ENCODE measurements at places on chromosomes 7 and 10.

- DNase-seq, result peak; percentile 99
These were observed 61.4 kb upstream of the STEAP1B start for GRCh38 chr7:22561321-22561811.

DNA sequence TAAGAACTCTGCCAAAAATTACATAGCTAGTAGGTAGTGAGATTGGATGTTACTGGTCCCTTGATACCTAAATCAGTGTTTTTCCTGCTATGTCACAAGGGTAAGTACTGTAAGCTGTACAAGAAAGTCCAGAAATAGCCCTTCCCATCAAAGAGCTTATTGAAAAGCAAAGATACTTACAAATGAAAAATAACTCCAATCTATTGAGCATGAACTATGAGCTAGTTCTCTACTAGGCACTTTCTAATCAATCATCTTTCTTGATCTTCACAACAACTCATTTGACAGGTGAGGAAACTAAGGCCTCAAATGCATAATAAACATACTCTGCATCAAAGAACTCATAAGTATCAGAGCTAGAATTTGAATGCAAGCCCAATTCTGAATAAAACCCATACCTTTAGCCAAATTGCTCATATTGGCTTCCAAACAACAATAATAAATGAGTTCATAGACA is 249.8 kb upstream of the TCF7L2 start:
- DNase-seq, result no peak

DNA sequence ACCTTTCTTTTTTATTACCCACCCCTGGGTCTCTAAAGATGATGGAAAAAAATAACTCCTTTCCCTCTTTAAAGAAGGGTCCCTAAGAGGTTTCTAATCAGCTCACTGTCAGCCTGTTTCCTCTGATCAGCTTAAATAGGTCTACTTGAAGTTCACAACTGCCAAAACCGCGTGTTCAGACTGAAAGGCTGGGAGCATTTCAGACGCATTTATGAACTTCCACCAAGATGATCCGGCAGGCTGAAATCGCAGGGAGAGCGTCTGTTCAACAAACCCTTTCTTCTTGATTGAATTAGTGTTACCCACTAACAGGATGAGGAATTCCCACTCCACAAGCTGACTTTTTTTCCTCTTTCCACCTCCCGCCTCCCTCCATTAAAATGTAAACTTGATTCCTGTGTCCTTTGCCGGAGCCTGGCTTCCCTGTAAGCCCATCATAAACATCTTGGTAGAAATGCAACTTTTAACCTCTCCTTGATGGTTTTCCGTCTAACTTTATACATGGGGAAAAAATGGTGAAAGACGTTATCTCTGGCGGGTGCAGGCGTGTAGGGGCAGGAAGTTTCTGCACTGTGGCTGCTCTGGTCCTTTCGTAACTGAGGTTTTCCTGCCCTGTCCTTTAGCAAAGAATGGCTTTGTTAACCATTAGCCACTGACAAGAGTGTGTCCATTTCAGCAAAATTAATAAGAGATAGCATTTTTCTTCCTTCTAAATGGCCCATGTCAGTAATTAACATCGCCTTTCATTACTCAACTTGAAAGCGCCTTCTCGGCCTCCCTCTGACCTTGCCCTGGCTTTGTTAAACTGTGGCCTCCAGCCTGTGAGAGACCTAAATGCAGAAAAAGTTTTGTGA is 130.7 kb downstream of the BAMBI start:
- no peak for DNase-seq

DNA sequence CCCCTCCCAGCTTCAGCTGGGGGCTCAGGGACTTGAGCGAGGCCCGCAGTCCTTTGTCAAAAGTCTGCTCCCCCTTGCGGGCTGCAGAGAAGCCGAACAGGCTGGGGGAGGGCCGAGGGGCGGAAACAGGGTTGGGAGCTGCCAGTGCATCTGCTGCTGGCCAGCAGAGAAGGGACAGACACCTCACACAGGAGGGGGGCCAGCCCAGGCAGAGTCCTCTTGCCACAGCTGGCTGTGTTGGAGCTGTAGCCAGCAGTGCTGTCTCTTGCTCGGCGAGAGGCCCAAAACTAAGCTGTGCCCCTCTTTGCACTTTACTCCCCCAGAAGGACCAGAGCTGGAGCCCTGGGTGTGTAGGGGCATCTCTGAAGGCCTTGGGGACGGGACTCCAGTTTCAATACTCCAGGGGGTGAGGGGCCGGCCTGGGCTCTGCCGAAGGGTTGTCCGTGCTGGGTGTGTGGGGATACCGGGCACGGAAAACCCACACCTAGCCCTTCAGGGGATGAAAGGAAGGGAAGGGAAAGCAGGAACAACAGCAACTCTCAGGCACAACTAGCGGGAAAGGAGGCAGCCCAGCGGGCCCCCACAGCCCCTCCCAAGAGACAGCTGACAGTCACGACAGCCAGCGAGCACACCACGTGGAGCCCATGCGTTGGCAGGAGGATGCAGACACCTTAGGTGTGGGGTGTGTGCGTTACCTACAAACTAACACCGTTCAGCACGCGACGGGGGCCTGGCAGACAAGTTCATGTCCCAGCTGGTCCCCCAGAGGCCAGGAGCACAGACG is 17.8 kb downstream of the YKT6 start:
- DNase-seq, result peak; percentile 17

GRCh38 chr7:50793947-50794570 is 11.4 kb upstream of the GRB10 start:
- DNase-seq, result no peak

- no peak for DNase-seq
These were observed 74.4 kb upstream of the STK17A start for GRCh38 chr7:43508461-43508860.

DNA sequence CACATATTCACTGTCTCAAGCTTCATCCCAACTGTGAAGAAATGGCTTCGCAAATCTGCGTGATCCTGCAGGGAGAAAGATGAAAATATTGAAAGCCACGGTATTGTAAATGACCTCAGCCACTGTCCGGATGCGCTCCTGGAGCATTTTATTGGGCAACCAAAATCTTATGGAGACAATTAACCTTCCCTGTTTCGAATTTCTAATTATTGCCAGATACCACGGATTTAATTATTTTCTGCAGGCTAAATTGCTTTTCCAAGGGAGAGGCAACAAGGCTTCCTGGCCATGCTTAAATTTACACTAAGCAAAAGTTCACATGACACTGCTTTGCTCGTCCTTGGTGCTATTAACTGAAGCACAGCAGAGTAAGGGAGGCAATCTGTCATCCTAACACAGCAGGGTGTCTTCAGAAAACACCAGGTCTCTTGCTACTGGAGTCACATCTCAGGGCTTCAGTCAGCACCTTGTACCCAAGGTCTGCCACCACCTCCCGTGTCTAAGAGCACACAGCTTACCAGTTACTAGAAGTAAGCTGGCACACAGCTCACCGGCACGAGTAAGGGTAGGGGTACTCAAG is 162.2 kb downstream of the SFMBT2 start:
- DNase-seq, result no peak

DNA sequence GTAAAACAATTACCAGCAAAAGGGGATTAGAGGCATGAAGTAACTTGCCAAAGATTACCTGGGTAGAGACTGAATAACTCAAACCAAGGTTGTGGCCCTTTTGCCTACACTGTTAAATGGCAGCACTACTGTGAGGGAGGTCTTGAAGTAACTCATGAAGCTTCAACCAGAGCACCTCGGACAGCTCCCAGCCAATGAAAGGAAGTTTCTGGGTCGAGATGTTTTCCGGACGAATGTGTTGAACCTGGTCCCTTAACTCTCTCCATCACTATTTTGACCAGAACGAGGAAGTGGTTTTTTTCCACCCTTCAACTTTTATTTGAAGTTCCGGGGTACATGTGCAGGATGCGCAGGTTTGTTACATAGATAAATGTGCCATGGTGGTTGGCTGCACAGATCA is 133.6 kb upstream of the PRKCQ start:
- DNase-seq, result no peak

DNA sequence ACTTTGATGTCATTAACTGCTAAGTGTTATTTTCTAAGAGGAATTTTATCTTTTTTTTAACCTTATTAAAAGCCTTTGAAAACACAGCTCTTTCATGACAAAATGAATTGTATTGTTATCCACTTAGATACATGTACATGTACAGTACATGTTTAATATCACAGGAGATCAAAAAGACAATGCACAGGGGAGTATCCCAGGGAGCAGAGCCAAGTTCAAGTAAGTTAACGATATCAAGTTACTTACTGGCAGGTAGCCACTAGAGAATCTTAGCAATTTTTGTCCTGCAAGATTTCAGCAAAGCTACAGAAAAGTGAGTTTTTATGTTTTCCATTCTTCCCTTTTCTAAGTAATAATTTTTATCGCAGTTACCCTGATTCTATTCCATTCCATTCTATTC is 33.9 kb upstream of the ARL4A start:
- peak; percentile 37 for DNase-seq

- no peak for DNase-seq
These were observed 171.7 kb downstream of the CUX1 start for GRCh38 chr7:101989101-101989500.

DNA sequence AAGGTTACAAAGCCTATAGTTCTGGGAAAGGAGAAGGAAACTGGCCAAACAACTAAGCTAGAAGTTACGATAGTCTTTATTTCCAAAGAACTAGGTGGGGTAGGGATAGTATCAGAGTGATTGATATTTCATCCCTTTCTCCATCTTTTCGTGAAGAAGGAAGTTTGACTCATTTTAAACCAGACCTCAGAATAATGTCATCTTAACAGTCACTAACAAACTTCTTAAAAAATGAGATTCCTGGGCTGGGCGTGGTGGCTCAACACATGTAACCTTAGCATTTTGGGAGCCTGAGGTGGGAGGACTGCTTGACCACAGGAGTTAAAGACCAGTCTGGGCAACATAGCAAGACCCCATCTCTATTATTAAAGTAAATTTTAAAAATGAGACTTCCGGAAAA is 69.4 kb downstream of the ARL4A start:
- peak; percentile 51 for DNase-seq

- DNase-seq, result no peak
These were observed 13.7 kb downstream of the MMP21 start for GRCh38 chr10:125761961-125762360.
